Karpas-422 (cell line): ENCODE measurements at places on chromosomes 1 and 21.

DNA sequence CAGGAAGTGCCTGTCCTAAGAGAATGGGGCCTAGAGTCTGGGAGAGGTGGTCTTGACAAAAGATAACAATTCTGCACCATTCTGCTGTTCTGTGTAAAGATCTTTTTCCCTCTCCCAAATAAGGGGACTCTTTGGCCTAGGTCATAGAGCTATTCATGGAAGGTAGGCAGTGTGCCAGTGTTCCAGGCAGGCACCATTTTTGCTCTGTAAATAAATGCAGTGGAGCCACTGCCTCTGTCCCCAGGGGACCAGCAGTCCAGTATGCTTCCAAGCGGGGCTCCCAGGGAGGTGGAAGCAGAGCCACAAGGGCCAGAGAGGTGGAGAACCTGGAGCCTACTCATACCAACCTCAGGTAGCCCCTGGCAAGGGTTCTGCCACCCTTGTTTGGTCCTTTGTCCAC is 25.9 kb downstream of the KCNA2 start:
- no peak for DNase-seq

DNA sequence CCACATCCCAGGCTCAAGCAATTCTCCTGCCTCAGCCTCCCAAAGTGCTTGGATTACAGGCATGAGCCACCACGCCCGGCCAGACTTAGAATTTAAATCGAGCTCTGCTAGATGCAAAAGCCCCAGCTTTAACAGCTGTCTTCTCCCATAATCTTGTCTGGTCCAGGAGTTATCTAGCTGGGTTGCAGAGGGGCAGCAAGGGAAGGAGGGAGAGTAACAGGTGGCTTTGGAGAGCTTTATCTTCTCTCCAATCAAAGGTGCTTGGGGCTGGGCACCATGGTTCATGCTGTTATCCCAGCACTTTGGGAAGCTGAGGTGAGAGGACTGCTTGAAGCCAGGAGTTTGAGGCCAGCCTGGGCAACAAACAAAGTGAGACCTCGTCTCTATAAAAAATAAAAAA is 3.9 kb downstream of the RHBG start:
- DNase-seq, result no peak

DNA sequence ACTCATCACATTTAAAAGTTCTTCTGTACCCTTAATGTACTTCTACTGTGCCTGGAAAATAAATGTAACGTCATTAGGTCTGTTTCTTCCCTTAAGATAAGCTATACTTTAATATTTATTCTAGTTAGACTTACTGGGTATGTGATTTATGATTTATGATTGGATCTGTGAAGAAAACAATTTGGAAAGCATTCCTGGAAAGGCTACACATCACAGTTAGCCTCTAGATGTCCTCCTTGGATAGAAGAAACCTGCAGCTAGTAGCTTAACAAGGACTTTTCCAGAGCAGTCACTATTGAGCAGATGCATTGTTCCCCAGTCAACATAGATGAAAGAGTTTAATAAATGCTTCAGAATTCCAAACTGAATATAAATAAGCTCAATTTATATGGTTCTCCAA is 22.2 kb upstream of the ABL2 start:
- no peak for DNase-seq

- DNase-seq, result peak; percentile 14
Measured at GRCh38 chr1:90713741-90714509, 3.2 kb downstream of the BARHL2 start.
